ENCODE measurements at places on chromosomes 16 and 17.

DNA sequence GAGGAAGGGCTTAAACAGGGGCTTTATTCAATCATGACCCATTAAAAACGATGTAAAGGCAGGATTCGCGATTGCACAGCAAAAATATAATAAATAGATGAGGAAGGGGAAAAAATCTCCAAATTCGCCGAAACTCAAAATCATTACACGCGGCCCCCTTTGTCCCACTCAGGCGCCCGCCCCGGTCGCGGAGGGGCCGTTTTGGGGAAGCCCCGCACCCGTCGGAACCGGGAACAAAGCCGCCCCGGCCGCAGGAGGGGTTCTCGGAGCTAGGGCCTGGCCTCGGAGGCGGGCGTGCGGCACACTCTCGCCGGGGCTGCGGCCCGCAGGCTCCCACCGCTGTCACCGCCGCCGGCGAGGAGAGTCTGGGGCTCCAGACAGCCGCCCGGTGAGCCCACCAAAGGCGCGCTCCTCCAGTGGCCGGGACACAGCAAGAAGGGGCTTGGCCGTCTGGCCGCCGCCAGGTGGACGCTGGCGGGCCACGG, 521 bp downstream of the C16orf87 start:
- no peak for DNase-seq

GRCh38 chr16:34050787-34051320, 591.4 kb downstream of the TP53TG3F start:
- DNase-seq = no peak

DNA sequence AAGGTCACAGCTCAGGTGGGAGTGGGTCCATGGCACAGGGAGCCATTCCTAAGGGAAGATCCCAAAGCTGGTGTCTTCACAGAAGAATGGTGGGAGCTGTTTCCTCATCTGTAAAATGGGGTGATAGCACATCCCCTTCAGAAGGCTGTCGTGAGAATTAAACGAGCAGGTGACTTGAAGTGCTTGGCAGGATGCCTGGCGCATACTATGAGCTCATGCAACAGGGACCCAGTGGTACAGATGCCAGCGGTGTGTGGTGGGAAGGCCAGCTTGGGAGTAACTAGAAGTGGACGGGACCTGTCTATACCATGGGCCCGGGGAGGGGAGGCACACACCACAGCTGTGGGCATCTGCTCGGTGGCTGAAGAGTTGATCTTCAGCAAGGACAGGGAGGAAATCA, 189.3 kb upstream of the TNRC6C start:
- DNase-seq = no peak

GRCh38 chr16:72612256-72612655, 435.7 kb downstream of the ZFHX3 start:
- DNase-seq = no peak

DNA sequence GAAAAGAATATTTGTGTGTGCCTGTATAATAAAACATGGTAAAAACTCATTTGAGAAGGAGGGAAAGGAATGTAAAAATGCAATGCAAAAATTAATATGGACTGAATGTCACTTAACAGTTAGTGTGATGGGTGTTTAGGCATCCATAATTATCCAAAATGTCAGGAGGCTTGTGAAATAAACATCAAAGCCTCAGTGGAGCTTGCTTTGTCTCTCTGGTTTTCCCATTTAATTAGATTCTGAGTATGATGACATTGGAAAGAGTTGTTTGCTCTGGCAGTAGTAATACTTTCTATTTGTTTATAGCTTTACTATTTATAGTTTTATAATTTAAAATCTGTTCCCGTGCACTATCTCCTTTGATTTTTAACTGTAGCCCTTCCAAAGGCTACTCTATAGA, 51.9 kb downstream of the CNTNAP4 start:
- no peak for DNase-seq

DNA sequence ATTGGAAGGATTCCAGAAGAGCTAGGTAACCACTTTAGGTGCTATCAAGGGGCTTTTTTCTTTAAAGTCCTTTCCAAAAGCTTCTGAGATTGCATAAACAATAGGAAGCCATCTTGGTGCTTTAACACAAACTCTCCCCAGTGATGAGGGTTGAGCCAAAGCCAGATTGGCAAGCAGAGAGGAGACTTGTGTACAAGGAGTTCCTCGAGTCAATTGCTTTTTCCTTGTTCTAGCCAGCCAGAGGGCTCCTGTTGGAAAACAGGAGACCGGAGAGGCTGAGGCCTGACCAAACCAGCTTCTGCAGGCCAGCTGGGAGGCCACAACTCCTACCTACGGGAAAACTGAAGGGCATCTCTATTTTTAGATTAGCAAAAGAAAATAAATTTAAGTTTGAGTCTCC, 46.5 kb downstream of the MAPT start:
- no peak for DNase-seq

DNA sequence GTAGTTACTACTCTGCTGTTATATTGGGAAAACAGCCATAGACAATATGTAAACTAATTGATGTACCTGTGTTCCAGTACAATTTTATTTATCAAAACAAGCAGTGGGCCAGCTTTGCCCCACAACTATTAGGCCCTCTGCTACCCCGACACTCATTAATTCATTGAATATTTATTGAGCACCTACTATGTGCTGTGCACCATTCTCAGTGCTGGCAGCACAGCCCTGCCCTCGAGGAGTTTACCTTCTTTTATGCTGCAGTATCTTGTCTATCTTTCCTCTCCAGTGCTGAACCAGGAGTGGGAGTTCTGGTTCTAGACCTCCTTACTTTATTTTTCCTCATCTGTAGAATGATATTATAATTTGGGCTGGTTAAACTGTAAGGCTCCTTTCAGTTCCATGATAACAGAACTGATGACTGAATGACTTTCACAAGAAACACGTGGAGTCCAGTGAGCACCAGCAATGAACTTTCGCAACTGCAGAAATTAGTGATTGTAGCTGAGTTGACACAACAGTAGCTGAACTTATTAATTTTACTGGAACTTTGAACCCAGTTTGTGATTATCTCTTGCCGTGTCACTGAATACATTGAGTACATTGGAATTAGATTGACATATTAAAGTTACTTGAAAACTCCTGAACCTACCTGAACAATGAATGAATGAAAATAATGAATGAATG, 2.4 kb downstream of the GOSR2 start:
- no peak for DNase-seq

DNA sequence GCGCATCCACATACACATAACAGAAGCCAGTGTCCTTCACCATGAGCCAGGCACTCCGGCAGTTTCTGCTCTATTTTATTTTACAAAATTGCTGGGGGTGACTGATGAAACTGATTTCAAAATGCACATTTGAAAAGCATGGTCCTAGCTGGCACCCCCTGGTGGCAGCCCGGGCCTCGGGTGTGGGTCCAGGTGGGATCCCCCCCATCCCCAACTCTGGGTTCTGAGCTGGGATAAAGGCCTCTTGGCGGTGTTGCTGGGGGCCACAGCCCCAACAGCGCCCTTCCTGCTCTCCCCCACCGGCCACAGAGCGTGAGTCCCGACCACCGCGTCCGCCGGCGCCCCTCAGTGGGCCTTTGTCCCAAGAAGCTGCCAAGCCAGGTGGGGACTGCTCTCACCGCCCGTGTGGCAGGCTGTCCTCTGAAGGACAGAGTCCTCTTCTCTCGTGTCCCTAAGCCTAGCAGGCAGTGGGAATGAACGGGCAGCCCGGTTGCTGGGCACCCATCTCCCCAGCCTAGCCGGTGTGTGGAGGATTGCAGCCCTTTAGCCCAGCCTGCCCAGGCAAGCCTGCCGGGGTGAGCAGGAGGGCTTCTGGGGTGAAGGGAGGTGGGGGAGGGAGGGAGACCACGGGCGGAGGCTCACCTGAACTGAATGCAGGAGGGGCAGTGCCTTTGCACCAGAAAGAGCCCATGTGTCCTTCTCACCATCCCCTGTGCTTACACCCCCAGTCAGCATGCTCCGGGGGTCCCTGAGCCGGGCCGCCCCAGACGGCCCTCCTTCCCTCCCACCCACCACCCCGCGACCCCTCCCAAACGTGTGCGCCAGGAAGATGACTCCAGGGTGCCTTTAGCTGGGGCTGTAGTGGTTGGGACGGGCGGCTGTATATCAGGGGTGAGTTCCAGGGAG, 898 bp downstream of the SNAI3 start:
- DNase-seq = no peak

DNA sequence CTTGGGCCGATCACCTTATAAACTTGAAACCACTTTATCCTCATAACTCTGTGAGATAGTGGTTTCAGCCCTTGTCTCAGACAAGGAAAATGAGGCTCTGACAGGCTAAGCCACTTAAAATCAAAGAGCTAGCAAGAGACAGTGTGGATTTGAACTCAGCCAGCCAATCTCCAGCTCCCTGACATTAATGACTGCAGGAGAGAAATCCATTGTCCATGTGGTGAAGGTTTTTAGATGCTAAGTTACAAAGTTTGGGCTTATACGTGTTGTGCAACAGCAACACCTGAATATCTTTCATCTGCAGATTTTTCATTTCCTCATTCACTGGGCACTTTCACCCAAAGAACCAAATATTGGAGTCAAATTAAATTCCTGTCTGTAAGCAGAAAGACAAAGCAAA, 501.3 kb downstream of the GRIN2A start:
- no peak for DNase-seq

DNA sequence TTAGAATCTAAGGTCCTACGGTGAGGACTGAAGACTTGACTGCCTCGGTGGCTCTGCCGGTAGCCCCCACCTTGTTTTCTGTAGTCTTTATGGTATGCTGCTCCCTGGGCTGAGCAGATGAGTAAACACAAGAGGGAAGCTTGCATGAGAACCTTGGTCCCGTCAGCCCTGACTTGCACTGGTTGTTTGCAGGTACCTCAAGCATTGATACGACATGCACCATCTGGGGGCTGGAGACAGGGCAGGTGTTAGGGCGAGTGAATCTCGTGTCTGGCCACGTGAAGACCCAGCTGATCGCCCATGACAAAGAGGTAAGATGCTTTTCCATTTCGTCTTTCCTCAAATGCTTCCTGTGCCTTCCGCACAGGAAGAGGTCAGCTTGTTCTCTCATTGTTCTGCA, 21.1 kb upstream of the TACO1 start:
- DNase-seq = no peak

- DNase-seq = no peak
Observed at GRCh38 chr17:32100971-32101631, 41.2 kb upstream of the RHOT1 start.

GRCh38 chr16:3051494-3051893, 5.1 kb downstream of the MMP25 start:
- no peak for DNase-seq

GRCh38 chr16:72921106-72921505, 126.8 kb downstream of the ZFHX3 start:
- DNase-seq = no peak

DNA sequence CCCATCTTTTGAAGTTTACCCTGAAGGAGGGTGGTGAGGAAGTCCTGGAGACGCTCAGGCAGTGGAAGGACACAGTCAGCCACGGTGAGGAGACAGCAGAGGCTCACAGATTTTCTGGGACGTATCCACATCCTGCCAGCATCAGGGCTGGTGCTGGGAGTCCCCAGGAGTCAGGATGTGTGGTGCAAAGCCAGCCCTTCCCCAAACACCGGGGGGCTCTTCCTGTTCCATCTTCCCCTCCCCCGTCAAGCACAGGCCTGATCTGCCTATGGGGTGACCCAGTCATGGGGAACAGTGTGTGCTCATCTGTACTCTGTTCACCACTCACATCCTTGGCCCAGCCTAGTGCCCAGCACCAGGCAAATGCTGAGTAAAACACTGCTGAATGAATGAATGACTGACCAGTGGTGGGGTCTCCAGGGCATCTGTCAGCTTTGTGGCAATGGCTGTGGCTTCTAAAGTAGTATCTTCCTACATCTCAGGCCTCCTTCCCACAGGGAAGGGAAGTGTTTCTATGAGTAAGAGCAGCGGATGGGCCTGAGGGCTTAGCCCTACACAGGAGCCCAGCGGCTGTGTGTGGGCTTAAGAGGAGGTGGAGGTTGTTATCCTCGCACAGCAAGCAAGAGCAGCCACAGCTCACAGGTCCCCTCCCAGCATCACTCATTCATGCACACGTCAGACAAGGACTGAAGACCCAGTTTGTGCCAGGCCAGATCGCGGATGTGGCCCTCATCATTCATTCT, 23.3 kb downstream of the NOS2 start:
- no peak for DNase-seq

DNA sequence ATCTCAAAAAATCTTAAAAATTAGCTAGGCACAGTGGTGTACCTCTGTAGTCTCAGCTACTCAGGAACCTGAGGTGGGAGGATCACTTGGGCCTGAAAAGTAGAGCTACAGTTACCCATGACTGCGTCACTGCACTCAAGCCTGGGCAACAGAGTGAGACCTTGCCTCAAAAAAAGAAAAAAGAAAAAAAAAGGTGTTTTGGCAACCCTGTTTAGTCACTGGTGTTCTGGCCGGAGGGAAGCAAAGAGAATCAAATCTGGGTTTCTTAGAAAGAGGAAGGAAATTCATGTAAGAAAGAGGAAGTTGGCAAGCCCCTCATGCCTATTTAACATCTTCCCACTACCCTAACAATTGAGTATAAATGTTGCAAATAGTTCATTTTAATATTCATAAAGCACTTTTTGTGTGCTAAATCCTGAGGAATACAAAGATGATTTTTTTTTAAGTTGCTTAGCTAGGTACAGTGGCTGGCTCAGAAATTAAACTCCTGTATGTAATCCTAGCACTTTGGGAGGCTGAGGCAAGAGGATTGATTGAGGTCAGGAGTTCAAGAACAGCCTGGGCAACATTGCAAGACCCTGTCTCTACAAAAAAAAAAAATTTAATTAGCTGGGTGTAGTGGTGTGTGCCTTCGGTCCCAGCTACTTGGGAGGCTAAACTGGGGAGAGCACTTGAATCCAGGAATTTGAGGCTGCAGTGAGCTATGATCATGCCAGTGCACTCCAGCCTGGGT, 6.5 kb upstream of the USP32 start:
- DNase-seq = no peak

DNA sequence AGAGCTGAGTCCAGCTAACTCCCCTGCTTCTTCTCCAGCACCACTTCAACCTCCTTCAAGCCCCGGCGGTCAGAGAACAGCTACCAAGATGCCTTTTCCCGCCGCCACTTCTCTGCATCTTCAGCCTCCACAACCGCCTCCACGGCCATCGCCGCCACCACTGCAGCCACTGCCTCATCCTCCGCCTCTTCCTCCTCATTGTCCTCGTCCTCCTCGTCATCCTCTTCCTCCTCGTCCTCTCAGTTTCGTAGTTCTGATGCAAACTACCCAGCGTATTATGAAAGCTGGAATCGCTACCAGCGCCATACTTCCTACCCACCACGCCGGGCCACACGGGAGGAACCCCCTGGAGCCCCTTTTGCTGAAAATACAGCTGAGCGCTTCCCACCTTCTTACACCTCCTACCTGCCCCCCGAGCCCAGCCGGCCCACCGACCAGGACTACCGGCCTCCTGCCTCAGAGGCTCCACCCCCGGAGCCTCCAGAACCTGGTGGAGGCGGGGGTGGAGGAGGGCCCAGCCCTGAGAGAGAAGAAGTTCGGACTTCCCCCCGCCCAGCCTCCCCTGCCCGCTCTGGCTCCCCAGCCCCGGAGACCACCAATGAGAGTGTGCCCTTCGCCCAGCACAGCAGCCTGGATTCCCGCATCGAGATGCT, 7.1 kb downstream of the SETD1A start:
- no peak for DNase-seq

DNA sequence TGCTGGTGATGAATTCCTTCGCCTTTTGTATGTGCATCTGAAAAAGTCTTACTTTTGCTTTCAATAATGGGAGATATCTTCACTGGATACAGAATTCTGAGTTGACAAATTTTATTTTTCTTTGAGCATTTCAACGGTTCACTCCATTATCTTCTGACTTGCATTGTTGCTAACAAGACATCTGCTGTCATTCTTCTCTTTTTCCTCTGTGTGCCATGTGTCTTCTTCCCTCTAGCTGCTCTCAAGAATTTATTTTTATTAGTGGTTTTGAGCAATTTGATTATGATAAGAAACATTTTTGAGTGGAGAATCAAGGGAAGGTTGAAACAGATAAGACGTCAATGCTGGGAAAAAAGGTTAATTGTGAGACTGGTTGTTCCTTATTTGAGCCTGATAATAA, 471.8 kb downstream of the CDH13 start:
- no peak for DNase-seq

Measured in NCI-H524 treated with DMSO at 0.1 percent for 48 hours (cell line).